ENCODE measurements at places on chromosomes 11 and 22.

DNA sequence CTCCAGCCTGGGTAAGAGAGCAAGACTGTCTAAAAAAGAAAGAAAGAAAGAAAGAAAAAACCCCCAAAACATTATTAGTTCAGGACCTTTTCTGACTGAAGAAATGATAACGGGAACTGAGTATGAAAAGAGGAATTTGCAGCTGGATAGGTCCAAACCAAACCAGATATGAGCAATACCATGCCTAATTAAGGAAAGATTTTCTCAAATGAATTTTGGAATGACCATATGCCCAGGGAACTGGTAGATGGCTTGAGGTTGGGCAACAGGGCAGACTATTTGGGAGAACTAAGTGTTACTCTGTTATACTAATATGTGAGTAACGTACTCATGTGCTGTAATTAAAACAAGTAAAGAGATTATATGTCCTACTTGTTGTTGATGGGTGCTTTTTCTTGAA lies 186.1 kb downstream of the TMEM135 start:
- no peak for DNase-seq

- DNase-seq = no peak
Observed at GRCh38 chr11:1942558-1943260, 4.4 kb upstream of the MRPL23 start.

- peak; percentile 85 for DNase-seq
Observed at GRCh38 chr11:61041755-61042518, 60.4 kb upstream of the CD5 start.

DNA sequence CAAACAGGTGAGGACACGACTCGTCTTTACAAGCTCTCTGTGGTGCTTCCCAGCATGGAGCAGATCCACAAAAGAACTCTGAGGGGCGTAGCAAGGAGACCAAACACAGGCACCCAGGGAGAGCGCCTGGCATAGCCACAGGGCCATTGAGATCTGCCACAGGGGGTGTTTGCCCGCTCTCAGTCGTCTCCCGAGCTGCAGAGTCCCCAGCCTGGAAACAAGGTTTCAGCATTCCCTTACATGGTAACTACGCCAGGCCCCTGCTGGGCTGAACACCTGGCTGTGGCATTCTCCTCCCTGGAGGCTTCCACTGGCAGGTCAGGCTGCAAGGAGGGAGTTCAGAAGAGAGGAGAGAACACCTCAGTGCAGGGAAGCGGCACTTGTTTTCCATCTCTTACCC lies 962.1 kb downstream of the NTM start:
- no peak for DNase-seq

DNA sequence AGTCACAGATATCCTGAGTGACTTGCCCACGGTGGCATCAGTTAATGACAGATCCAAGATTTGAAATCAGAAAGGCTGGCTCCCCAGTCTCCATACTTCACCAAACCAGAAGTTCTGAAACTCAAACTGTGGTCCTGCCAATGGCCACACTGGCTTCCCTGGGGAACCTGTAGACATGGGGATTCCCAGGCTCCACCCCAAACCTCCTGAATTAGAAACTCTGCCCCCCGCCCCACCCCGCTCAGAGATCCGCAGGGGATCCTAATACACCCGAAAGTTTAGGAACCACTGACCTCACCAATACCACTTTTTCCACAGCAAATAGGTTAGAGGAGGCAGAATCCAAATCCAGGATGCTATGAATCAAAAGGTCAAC lies 15.3 kb downstream of the RTN4RL2 start:
- DNase-seq = no peak

GRCh38 chr11:80899381-80899780 lies 1458.6 kb upstream of the TENM4 start:
- no peak for DNase-seq

GRCh38 chr11:19200410-19201201 lies 1.2 kb downstream of the CSRP3 start:
- no peak for DNase-seq

DNA sequence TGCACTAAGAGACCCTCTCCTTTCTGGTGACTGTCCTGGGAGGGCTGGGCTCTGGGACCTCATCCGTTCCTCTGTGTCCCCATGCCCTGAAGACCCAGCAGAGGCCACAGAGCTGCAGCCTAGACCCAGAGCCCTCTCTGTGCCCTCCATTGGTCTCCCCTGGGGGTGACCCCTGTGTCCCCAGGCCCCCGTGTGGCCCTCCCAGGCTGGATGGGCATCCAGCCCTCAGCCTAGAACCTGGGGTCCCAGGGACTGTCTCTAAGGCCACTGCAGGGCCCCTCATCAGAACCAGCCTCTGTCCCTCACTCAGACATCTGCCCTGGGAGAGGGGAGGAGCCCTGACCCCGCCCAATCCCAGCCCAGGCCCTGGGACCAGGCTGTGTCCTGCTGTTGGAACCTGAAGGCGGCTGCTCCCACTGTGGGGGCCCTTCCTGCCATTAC lies 5.7 kb downstream of the IGLL1 start:
- DNase-seq = peak; percentile 39

GRCh38 chr11:10993186-10993585 lies 135.3 kb upstream of the ZBED5 start:
- no peak for DNase-seq

DNA sequence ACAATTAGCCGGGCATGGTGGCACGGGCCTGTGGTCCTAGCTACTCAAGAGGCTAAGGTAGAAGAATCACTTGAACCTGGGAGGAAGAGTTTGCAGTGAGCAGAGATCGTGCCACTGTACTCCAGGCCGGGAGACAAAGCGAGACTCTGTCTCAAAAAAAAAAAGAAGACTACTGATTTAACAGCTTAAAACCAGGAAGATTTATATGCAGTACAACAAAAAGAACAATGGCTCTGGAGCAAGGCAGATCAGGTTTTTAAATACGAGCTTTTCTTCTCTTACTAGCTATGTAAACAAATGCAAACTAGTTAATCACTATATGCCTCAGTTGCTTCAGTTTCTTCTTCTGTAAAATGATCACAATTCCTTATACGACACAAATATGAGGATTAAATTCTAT lies 6.9 kb downstream of the FAM168A start:
- no peak for DNase-seq

DNA sequence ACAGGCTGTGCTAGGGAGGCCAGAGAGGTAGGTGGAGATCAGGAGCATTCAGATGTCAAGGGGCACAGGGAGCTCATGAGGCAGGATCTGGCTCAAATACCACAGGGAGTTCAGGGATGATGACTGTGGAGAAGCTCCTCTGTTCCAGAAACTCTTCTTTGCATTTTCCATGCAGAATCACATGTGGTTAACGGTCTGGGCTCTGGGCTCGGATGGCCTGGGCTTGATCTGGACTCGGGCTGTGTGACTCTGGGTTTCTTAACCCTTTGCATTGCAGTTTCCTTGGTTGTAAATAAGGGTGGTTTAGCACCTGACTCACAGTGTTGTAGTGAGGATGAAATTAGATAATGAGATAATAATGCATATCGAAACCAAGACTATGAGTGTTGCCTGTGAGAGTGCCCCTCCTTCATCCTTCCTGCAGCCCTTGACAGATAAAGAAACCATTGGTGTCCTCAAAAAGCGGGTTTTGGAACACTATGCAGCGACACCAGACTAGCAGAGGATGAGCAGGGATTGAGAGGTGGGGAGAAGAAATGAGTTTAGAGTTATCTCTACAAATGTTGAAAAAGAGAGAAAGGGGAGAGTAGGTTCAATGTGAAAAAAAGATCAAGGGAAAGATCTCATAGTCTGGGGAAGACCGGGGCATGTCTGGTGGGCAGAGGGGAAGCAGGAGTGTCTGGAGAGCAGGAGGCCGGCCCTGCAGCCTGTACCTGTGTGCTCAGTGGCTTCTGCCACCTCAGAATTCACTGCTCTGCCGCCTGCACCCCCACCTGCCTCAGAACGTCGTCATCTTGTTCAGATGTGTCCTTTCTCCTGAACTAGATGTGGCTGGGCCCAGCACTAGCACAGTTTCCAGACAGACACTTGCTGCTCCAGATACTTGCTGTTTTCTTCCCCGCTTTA lies 197.8 kb upstream of the SORL1-AS1 start:
- no peak for DNase-seq

DNA sequence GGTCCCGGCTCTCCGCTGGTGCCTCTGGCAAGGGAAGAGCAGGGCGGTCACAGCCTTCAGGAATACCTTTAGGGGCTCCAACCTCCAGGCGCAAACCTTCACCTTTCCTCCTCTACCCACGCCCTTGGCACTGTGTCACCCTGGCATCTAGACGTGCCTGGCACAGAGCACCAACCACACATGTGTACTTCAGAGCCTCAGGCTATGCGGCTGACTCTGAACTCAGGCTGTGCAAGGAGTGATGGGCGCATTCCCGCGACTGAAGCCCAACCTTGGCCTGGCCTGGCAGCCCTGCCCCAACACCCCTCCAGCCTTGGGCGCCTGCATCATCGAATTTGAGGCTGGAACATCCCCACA lies 11.4 kb downstream of the SCARF2 start:
- no peak for DNase-seq
